ENCODE measurements at places on chromosomes 5 and 9.

DNA sequence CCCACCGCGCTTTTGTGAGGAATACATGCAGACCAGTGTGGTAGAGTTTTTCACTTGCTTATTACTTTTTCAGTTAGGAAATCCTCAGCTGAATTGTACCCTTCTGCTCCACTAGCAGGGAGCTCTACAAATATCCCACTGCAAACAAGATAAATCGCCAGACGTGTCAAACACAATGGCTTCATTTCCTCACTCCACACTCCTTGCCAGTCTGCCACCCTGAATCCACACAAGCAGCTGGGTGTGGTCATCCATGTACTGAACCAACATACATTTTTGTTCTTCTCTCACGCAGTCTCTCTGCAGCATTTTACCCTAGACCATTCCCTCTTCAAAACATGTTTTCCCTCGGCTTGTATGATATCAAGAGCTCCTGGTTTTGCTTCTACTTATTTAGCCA lies 3.7 kb upstream of the ROR2 start:
- no peak for DNase-seq

GRCh38 chr9:105065098-105066088 lies 137.4 kb upstream of the ABCA1 start:
- DNase-seq, result no peak

- DNase-seq, result no peak
Measured at GRCh38 chr9:129761293-129761900, 8.6 kb upstream of the PTGES start.

GRCh38 chr5:133801431-133801830 lies 167.0 kb downstream of the C5orf15 start:
- DNase-seq, result no peak

DNA sequence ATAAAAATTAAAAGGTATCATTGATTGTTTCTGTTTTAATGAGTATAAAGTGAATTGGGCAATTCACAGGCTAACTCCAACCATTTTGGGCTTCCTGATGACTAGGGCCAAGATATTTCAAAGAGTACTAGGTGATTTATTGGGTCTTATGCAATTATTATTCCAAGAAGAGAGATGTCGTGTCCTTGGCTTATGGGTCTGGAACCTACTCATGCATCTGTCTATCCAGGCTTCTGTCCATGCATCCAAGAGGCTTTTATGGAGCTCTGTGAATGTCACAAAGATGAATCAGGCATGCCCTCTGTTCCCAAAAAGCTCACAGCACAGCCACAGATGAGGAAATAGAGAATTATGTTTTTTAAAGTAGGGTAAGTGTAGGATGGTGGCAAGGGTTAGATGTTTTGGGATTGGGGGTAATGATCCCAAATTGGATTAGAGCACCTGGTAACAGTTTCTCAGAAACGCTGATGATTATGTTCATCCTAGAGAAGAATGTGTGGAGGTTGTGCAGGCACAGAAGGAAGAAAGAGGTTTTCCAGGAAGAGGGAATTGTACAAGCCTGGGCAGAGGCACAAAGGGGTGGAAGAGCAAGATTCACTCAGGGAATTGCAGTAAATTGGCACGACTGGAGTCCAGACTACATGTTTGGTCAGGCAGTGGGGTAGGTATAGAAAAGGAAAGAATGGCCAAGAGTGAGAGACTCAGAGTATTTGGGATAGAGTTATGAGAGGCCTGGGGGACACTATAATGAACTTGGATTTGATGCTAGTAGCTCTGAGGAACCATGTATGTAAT lies 83.0 kb upstream of the TNC start:
- DNase-seq, result no peak

DNA sequence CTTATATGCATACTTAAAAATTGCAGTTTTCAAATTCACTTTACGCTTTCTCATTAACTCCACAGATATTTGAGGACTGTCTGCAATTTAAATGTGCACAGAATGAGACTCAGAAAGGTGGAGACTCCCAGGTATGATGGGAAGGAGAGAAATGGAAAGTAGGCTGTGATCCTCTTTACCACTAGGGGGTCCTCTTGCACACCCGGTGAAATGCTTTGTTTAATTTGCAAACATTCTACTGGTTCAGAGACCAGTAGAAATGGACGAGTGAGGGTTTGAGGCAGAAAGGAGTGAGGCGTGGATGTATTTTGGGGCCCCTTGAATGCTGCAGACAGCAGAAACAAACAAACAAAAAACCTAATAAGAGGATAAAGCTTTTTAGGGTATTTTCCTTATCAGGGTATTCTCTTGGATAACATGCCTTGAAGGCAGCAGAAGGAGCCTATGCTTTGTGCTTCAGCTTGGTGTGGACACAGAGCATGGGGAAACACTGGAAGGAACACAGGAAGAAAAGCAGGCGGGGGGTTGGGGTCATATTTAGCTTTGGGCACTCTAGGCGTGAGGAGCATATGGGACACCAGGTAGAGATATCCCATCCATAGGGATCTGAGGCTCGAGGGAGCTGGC lies 410.1 kb downstream of the DMRT2 start:
- peak; percentile 42 for DNase-seq

- DNase-seq, result no peak
Measured at GRCh38 chr9:125767349-125767748, 20.2 kb downstream of the PBX3 start.

DNA sequence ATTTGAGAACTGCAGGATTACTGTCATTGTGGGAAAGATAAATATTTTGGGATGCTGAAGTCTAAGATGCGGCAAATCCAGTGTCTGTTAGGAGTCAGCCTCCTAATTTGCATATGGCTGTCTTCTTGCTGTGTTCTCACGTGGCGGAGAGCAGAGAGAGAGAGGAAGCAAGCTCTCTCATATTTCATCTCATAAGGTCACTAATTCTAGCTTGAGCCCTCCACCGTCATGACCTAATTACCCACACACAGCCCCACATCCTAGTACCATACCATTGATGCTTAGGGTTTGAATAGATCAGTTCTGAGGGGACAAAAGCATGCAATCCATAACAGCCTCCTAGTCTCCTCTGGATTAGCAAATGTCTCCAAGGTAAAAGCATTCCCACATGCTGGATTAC lies 124.5 kb downstream of the CDH12 start:
- DNase-seq, result no peak

- no peak for DNase-seq
Measured at GRCh38 chr9:110579034-110579861, at the start of gene SVEP1. Gene SVEP1, minus strand, starts transcription at chr9:110579741. Its CDS starts 198 bp downstream, at chr9:110579543.

GRCh38 chr9:115517335-115518075 lies 399.5 kb upstream of the TNC start:
- no peak for DNase-seq

DNA sequence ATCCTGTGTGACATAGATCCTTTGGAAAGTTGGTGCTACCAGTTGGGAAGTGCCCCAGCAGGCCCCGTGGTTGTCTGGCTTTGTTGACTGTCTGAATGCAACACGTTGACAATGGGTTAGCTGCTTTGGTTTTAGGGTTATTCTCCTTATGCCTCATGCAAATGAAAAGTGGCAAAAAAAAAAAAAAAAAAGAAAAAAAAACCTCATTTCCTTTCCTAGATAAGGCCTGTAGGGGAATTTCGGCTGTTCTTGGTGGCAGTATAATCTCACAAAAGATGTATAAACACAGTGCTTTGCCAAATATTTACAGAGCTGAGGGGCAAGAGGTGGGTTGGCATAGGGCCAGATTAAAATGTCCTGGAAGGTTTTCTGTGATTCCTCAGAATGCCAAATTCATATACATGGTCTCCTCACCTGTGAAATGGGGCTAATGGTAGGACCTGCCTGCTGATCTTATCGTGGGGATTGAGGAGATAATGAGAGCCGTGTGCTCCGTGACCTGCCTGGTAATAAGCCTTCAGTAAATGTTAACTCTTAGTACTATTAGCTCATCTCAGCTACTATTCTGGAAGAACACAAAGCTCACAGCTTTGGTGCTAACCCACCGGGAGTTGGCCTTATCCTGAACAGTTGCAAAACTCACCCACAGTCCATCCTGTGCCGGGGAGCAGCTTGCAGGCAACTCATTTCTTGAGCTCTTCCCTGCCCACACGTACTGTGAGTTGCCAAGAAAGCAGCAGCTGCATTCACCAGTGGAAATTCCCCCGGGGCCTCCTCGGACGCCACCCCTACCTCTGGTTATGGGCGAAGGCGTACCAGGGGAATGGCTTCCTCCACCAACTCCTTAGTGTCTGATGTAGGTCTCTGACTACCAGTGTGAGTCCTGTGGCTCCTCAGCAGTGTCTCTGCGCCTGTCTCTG lies 220.3 kb downstream of the NR3C1 start:
- DNase-seq, result no peak

DNA sequence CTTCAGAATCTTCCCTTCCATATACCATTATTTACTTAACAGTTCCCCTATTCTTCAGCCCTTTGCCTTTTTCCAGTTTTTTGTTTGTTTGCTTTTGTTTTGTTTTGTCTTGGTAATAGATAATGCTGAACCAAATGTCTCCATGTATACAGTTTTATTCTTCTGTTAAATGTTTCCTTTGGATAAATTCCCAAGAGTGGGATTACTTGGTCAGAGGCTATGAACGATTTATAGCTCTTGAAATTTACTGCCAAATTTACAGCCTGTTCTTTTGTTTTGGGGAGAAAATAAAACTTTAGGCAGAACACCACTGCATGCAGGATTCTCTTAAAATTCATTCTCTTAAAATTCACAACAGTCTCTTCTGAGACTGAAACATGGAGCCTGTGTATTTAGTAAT lies 38.6 kb downstream of the NR4A3 start:
- DNase-seq, result no peak

- DNase-seq, result no peak
Measured at GRCh38 chr9:77582525-77582924, 65.6 kb downstream of the GNA14 start.

GRCh38 chr9:80025796-80026520 lies 454.2 kb downstream of the TLE4 start:
- no peak for DNase-seq

DNA sequence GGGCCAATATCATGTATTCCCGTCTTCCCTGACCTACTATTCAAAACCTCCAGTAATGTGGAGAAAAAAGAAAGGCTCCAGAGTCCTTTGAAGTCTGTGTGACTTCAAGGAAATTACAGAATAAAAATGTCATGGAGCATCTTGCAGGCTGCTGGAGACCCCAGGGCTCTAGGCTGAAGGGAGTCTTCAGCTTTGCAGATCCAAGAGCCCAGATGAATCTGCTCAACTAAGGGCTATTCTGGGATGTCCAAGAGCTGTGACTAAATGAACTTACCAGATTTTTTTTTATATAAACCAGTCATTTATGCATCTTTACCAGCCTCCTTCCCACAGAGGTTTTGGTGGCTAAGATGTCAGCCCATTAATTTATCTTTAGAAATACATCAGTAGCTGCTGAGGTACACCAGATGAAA lies 167.3 kb downstream of the MUSK start:
- no peak for DNase-seq

GRCh38 chr5:153066281-153066680 lies 424.2 kb upstream of the GRIA1 start:
- DNase-seq, result no peak

DNA sequence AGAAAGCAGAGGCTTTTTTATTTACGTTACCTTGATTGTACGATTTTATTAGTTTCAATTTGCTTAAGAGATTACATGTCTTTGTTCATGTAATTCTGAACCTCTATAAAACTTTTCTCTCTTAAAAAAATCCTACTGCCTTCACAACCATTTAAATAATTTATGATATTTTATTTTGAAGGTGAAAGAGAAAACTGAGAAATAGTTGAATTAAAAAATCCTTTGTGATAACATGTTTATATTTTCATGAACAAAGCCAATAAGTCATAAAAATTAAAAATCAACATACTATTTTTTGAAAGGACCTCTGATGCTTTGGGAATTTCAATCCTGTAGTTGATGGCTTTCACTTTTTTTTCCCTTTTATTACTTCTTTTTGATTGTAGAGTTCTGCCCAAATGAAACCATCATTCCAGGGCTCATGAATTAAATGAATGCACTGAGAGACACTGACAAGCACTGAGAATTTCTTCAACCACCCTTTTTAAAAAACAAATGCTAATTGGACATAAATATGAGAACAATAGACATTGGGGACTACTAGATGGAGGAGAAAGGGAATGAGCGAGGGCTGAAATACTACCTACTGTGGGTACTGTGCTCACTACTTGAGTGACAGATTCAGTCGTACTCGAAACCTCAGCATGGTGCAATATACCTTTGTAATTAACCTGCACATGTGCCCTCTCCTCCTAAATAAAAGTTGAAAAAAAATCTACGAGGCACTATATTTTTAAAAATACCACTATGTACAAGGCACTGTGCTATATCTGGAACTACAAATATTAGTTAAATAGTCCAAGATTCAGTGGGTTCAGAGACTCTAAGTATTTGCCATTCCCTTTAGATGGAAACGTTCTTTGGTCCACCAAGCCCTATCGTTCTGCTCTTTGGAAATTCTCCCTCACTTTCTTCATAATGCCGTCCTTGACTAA lies 5.9 kb downstream of the CDKN2A start:
- DNase-seq, result peak; percentile 25

DNA sequence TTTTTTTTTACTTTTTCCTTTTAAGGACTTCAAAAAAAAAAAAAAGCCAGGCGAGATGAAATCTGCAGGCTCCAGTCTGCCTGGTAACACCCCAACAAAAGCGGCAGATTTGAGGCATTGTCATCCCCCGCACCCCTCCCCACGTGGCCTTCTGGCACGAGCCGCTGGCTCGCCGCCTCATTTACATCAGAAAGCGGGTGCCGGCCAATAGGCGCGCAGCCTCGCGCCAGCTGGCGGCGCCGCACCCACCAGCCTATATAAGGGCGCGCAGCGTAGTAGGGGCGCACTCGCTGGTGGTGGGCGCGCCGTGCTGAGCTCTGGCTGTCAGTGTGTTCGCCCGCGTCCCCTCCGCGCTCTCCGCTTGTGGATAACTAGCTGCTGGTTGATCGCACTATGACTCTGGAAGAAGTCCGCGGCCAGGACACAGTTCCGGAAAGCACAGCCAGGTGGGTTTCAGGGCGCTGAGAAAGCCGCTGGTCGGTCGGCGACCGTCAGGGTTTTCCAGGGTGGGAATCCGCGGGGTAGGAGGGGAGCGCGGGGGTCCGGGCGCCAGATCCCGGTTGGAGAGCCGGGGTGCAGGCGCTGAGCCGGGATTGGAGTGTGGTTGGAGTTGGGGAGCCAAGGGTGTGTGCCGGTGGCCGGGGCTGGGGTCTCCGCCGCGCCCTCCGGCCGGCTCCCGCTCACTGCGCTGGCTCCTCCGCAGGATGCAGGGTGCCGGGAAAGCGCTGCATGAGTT lies at the start of gene GADD45G:
GADD45G (plus strand) TSS at position 284 of the 736 bp plus-strand sequence; CDS start at position 394, 110 bp downstream.
- DNase-seq, result peak; percentile 64

- DNase-seq, result no peak
Measured at GRCh38 chr9:135224921-135225541, 137.6 kb downstream of the OLFM1 start.

- DNase-seq, result no peak
Measured at GRCh38 chr9:97382099-97382718, 29.7 kb upstream of the TDRD7 start.

DNA sequence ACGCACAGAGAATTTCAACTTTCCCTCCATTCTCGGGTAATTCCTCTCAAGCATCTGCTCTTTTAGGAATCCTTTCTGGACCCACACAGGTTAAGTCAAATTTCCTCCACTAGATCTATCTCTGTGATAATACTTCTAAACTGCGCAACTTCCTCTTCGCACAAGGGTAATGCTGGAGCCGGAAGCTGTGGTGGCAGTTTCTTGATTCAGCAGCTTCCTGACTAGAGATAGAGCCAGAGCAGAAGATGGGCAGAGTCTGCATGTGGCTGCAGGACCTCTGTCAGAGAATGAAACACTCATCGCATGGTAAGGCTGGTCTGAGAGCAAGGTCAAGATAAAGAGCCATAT lies 11.1 kb upstream of the CDC42SE2 start:
- DNase-seq, result peak; percentile 95

All from KBM-7 (cell line).